ENCODE measurements at places on chromosomes 4 and X.

- peak; percentile 56 for DNase-seq
These were observed 34.4 kb upstream of the ANXA3 start for GRCh38 chr4:78517050-78517652.

GRCh38 chr4:140233791-140234696, 80.1 kb upstream of the MAML3 start:
- no peak for DNase-seq

- DNase-seq = no peak
These were observed 90.0 kb downstream of the GATB start for GRCh38 chr4:151670843-151671242.

- peak; percentile 9 for DNase-seq
These were observed 158.2 kb upstream of the MAP3K15 start for GRCh38 chrX:19673375-19674040.

- DNase-seq = no peak
These were observed 14.7 kb downstream of the PDGFC start for GRCh38 chr4:156956826-156957368.

- DNase-seq = no peak
These were observed 44.1 kb upstream of the NEUROG2 start for GRCh38 chr4:112560084-112560483.

Measured in hematopoietic multipotent progenitor cell treated with erythropoietin and hydrocortisone succinate and interleukin-3 and kit ligand, for 8 days (in vitro differentiated cells).